ENCODE measurements at places on chromosomes 12 and 14.

- DNase-seq, result no peak
Measured at GRCh38 chr14:52877628-52878027, 73.2 kb downstream of the FERMT2 start.

GRCh38 chr14:77498120-77498979, at the start of gene ISM2:
TSS of gene ISM2 (minus strand) at chr14:77498816. CDS start at chr14:77498793, 23 bp downstream.
- no peak for DNase-seq

- no peak for DNase-seq
Measured at GRCh38 chr12:52528641-52529143, 8.5 kb upstream of the KRT5 start.

GRCh38 chr14:21191809-21192446, 36.1 kb upstream of the OR5AU1 start:
- DNase-seq, result peak; percentile 71

DNA sequence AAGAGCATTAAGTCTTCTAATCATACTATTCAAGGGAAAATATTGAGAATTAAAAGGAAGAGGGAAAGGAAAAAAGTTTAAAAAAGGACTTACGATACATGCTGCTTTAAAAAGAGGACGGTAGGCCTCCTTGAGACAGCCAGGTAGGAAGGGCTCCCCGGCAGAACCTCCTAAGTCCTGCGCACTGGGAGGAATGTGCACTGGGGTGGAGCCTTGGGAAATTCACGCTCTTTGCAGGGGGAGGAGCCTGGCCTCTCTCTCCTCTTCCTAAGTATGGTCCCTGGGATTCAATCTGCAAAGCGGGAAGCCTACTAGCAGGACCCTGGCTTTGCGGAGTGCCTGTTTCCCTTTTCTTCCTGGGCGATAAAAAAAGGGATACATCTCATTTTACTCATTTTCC, 553.0 kb downstream of the RPS29 start:
- DNase-seq, result no peak

DNA sequence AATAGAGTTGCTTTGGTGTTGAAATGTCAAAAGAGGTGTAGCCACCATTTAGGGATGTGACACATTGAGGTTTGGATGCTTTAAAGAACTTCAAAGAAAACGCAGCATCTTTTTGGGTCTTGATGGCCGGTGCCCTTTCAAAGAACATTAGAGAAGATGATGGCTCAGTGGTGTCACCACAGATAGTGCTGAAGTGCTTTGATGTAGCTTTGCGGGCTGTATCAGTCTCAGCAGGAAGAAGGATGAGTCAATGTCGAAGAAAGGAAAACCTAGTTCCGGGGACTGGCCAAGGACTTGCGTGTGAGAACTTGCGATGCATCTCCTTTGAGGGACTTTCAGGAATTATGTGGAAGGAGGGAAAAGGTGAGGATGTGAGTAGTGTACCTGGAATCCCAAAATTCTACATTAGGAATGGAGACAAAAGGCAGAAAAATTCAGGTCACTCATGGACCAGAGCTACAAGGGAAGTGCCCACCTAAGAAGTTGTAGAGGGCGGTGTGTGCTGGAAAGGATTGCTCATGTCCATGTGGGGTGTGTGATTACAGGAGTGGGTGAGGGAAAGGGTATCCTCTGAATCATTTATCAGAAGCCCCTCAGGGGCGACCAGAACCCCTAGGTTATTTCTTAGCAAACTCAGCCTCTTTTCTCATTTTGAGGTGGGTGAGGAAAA, 39.7 kb upstream of the GZMB start:
- DNase-seq, result peak; percentile 80

DNA sequence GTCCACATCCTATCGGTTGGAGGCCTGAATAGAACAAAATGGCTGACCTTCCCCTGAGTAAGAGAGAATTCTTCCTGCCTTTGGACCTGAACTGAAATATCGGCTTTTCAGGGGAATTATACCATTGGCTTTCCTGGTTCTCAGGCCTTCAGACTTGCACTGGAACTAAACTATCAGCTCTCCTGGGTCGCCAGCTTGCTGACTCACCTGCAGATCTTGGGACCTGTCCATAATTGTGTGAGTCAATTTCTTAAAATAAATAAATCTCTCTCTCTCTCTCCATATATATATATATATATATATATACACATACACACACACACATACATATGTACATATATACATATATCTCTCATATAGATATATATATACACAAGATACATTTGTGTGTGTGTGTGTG, 41.6 kb downstream of the KCNK10 start:
- DNase-seq, result no peak

DNA sequence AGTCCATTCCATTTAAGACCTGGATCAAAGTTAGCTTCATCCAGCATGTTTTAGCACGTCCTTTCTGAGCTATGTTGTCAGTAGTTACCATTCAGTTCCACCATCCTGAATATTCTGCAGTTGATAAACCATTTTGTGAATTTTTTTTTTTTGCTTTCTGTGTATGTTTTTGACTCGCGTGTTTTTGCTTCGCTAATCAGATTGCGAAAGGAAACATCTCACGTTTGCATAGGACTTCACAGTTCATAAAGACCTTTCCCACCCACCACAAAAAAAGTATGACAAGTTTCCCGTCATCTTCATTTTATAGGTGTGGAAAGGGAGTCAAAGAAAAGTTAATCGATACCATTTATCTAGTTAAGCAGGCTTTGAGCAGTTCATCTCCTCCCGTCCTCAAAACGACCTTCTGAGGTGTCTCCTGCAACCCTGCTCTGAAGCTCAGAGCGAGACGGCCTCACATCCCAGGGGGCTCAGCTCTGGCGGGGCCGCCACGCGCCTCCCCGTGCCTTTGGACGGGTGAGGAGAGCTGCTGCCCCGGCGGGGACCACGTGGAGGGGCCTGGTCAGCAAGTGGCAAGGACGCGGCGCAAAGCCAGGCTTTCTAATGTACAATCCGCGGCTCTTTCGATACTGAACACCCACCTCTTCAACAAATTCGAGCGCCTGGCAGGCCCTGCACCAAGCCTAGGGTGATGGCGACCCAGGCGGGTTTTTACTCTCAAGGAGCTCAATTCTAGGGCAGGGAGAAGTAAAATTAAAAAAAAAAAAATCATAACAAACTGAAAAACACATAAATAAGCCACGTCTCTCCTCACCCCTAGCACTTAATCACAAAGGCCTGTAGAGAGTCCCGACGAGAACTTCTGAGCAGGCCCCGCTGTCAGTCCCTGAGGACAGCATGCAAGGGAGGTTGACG, 988 bp upstream of the TMEM263 start:
- DNase-seq, result no peak

DNA sequence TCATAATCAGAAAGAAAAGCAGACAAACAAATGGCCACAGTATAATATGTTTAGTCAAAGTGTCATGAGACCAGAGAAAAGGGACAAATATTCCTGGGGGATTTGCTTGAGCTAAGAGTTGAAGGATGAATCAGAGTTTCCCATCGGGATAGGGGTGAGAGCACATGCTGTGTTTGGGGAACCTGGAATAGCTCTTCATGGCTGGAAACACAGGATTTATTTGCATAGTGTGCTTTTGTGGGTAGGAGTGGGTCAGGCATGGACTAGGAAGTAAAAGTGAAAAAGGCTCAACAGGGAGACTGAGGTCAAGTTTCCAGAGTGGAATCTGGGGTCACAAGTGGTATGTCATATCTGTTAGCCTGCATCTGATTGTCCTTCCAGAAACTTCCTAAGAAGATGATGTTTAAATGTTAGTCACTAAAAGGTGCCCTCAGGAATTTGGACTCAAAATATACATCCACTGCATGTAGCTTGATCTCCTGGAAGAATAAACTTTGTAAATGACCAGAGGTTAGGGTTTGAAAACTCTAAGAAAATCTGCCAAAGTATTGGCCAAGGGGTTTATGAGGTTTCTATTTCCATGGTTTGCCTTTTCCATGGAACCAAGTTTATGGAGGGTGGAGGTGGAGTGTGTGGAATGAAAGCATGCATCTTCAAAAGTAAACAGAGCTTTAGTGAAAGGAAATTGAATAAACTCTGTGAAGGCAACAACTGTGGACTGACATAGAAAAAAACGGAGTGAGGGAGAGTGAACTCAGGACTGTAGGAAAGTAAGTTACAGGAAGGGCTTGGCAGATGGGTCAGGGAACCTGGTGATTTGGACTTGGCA, 344.6 kb downstream of the C12orf75 start:
- DNase-seq, result no peak

- DNase-seq, result no peak
Measured at GRCh38 chr14:63800651-63801375, 52.0 kb upstream of the SYNE2 start.

GRCh38 chr12:50964432-50964831, 12.1 kb downstream of the HIGD1C start:
- no peak for DNase-seq

DNA sequence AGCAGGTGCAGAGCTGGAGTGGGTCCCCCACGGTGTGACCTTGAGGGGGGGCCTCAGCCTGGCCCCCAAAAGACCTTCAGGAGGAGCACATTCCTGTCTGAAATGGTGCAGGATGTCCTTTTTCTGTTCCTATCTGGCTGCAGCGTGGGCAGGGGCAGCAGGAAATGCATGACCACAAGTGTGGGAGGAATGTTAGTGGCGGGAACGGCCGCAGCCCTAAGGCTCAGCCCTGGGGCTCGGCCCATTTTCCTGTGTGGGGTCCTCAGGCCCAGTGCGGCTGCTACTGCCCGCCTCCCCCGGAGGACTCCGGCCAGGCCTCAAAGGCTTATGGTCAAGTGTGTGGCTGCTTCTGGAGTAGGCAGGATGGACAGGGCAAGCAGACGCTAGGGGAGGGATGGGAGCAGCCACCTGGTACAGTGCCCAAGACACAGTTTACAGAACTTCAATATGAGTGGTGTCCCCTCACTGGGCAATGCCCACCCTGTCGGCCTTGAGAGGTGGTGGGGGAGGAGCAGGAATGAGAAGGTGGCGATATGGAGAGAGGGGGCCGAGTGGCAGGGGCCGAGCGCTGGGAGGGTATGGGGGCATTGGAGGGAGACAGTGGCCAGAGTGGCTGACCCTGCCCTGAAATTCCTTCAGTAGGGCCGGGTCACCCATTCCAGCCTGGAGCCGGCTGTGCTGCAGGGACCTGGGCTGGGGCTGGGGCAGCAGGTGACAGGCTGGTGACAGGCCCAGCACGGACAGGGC, 137.4 kb downstream of the CALM1 start:
- DNase-seq, result no peak

DNA sequence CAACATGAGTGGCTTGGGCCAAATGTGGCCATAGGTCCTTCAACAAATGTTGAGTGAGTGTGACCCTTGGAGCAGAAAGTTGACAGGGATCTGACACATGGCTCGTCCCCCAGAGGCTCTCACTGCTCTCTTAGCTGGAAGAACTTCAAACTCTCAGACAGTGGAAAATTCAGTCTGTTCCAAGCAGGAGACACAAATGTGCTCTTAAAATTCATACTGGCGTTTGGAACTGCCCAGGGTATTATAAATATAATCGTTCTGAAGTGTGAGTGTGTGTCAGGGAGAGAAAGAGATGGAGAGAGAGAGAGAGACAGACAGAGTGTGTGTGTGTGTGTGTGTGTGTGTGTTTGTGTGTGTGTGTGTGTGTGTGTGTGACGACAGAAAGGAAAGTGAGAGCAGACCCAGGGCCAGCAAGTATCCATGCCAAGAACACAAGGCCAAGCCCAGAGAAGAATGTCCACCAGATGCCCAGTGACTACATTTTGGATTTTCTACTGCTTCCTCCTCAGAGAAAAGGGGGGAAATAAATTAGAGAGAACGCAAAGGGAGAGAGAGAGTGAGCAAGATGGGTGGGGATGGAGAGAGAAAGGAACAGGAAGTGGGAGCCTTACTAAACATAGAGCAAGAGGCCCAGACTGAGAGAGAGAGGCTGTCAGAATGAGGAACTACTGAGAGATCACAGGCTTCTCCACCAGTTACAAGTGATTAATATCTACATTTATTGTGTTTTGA, 193.6 kb upstream of the NUDT4 start:
- peak; percentile 12 for DNase-seq

GRCh38 chr14:60865378-60866127, 115.3 kb downstream of the TRMT5 start:
- no peak for DNase-seq

- no peak for DNase-seq
Measured at GRCh38 chr12:131454418-131455217, 256.3 kb upstream of the SFSWAP start.

- no peak for DNase-seq
Measured at GRCh38 chr14:99660794-99661193, 15.9 kb downstream of the HHIPL1 start.

DNA sequence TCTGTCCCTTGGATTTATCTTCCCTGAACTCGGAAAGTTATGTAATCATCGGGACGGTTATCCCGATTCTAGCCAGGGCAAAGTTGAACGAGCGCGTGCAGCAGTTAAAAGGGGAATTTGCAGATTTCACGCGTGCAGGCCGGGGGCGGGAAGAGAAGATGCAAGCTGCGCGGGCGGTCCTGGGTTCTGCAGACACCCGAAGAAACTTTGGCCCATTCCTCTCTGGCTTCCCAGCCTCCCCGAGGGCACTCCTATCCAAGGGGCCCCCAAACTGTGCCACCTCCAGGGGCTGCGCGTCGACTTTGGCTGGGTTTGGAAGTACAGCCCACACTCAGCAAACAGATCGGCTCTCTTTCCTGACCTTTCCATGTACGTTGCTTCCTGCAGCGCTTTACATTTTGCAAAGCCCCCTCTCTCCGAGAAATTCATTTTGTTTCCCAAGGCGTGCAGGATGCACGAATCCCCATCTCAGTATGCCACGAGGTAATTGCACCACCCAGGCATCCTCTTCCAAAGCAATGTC, 941 bp upstream of the PPP1CC start:
- DNase-seq, result no peak

DNA sequence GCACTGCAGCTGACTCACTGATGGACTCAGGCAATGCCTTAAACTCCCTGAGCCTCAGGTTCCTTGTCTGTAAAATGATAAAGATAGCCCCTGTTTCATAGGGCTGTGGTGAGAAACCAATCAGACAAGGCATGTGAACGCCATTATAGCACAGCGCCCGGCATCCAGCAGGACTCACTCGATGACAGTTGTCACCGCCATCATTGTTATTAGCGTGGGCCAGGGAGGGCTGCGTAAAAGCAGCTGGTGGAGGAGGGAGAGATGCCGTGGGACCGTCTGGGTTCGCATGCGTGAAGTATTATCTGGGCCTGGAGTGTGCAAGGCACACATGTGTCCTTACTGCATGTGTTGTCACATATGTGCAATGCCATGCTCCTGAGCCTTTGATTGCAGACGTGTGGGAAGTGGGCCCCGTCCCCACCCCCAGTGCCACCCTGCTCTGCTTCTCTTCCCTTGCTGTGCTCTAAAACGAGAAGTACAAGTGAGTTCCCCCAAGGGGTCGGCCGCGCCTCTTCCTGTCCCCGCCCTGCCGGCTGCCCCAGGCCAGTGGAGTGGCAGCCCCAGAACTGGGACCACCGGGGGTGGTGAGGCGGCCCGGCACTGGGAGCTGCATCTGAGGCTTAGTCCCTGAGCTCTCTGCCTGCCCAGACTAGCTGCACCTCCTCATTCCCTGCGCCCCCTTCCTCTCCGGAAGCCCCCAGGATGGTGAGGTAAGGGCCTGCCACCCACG, at the start of gene PTPN6:
Gene PTPN6 (plus strand): TSS at position 546 of the 730 bp plus-strand sequence. CDS start 157 bp downstream, at position 703.
- peak; percentile 75 for DNase-seq

Data from CD4-positive, alpha-beta T cell treated with Interleukin-6 at 100 ng/mL for 8 hours (primary cell).